ENCODE measurements at places on chromosomes 4 and X. TPM values are rescaled to one million over a fixed set of nuclear protein-coding genes. Genes with fewer than 3 reads are reported as not detected.

The CLDN34 gene
- total RNA-seq: not detected

The GK2 gene
- total RNA-seq: not detected

The CDKL2 gene
- total RNA-seq: 0.56 TPM

The CCDC110 gene
- 0.93 TPM for total RNA-seq

The ZNF157 gene
- not detected for total RNA-seq

The CXCL8 gene
- 0.40 TPM for total RNA-seq

The DRP2 gene
- total RNA-seq: not detected

The PLXNB3 gene
- total RNA-seq: 5.3 TPM

The VCX2 gene
- total RNA-seq: not detected

The SAP30 gene
- total RNA-seq: 12.1 TPM

The DCAF8L2 gene
- not detected for total RNA-seq

DNA sequence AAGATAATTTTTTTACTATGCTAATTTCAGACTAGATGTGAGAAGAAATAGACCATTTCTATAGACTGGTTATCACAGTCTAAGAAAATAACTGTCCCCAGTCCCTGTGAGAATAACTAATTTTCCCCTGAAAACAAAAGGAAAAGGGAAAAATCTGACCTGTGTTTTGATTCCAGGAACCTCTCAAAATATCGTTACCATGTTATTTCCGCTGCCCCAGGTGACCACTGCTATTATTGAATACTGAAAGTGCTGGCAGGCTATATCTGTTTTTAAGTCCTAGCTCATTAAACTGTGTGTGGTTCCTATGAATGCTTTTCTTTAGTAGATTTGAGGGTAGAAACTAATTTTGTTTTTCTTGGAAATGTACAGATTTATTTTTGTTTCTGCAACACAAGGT, 83.6 kb downstream of the GAB1 start:
- H3K4me3 ChIP-seq: no peak overlapping the region
- peaks cover 50% of the 10 kb centered on the region for H3K4me1 ChIP-seq
- DNase-seq: no peak
- H3K36me3 ChIP-seq: peaks cover 37% of the 10 kb centered on the region
- H3K27ac ChIP-seq: peak overlapping the region; percentile 33

- H3K27ac ChIP-seq: no peak overlapping the region
- no peaks in the 10 kb centered on the region for H3K4me1 ChIP-seq
- H3K27me3 ChIP-seq: no peaks in the 10 kb centered on the region
These were observed 57.1 kb downstream of the TNIP2 start for GRCh38 chr4:2698951-2699505.

DNA sequence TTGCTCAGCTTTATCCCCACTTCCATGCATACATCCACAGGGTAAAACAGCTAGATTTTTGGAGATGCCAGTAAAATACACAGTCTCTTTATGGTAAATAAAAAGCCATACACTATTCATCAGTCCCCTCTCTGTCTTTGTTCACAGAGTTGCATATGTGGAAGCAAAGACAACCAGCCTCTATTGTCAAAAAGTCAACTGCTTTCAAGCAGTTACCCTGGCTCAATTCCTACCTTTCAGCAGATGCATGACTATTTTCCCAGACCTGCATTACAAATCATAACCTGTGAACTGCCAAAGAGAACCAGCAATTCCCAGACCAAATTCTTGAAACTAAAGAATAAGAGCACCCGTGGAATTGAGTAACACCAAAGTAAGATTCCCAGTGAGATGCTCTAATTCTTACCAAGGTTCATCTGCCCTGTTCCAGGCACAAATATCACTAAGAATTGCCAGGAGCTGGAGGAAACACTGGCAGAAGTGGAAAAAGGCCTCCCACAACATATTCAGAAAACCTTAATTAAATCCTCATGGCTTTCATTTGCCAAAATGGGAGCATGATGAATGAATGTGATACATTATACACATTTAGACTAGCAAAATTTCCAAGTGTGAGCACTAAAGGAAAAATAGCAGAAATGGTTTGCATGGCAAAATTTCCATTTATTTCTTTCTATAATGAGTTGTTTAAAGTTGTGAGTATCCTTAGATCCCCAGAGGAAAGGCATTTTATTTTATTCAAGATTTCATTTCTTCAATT, 391.2 kb upstream of the ADGRL3 start:
- no peaks in the 10 kb centered on the region for H3K36me3 ChIP-seq
- H3K27ac ChIP-seq: no peak overlapping the region
- no peak overlapping the region for H3K4me3 ChIP-seq
- no peak for DNase-seq
- H3K27me3 ChIP-seq: no peaks in the 10 kb centered on the region
- H3K4me1 ChIP-seq: no peaks in the 10 kb centered on the region

DNA sequence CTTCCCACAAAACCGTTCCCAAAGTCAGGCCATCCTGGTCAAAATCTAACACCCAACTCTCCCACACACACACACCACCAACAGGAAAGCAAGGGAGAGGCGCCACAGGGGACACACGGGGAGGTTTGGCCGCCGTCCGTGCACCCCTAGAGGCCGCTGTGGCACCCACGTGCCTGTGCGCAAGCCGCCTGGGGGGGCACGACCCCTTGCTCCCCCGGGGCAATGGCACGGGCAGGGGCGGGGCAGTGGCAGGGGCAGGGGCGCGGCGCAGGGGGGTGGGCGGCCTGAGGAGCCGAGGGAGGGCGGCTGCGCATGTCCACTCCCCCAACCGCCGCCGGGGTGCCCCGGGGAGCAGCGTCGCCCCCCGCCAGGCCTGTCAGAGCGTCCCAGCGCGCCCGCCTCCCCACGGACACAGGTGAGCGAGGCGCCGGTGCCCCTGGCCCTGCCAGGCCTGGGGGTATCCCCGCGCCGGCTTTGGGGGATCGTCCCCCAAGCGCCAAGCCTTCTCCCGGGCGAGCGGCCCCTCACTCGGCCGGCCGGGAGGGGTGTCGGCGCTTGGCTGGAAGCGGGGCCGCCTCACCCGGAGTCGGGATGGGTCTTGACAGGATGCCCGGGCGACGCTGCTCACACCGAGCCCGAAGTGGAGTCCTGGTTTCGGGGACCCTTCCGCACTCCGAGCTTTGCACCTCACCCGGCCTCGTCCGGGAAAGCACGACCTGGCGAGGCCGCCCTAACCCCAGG, at the start of gene ERAS:
TSS of gene ERAS (plus strand) at position 379 of the 741 bp plus-strand sequence. CDS start 2,611 bp downstream, outside the sequence.
- H3K36me3 ChIP-seq: no peaks in the 10 kb centered on the region
- DNase-seq: no peak
- no peak within 1 kb of the TSS for H3K4me3 ChIP-seq
- no peaks in the 10 kb centered on the region for H3K4me1 ChIP-seq
- H3K27me3 ChIP-seq: peaks cover 71% of the 10 kb centered on the region

GRCh38 chrX:15319075-15319474, 3.6 kb upstream of the ASB11 start:
- DNase-seq: no peak
- H3K4me1 ChIP-seq: no peaks in the 10 kb centered on the region
- H3K4me3 ChIP-seq: no peak overlapping the region

- H3K4me1 ChIP-seq: no peaks in the 10 kb centered on the region
- no peak overlapping the region for H3K4me3 ChIP-seq
- H3K27me3 ChIP-seq: no peaks in the 10 kb centered on the region
- DNase-seq: no peak
- no peaks in the 10 kb centered on the region for H3K36me3 ChIP-seq
- no peak overlapping the region for H3K27ac ChIP-seq
These were observed 225.8 kb upstream of the TEX13C start for GRCh38 chrX:125093852-125094251.

DNA sequence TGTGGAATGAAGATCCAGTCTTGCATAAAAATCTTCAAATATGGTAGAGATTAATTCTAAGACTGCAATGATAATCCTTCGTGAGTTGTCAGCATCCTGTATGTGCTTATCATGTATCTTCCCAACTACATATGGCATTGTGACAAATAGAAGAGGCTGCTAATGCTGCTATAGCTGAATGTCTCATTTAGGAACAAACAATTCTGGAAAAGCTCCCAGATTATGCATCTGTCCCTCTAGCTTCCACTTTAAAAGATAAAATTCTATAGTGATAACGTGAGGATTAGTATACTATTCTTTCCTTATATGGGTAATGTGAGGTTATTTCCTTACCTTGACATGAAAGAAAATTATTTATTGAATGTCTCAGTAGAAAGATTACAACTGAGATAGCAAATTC, 930.9 kb downstream of the DMD start:
- no peak for DNase-seq
- H3K36me3 ChIP-seq: no peaks in the 10 kb centered on the region
- no peaks in the 10 kb centered on the region for H3K27me3 ChIP-seq
- no peaks in the 10 kb centered on the region for H3K4me1 ChIP-seq
- no peak overlapping the region for H3K4me3 ChIP-seq
- H3K27ac ChIP-seq: no peak overlapping the region

GRCh38 chr4:25172961-25173915, 13.0 kb upstream of the SEPSECS start:
- H3K4me1 ChIP-seq: peaks cover 3% of the 10 kb centered on the region
- H3K27me3 ChIP-seq: no peaks in the 10 kb centered on the region
- H3K36me3 ChIP-seq: no peaks in the 10 kb centered on the region
- DNase-seq: no peak
- H3K4me3 ChIP-seq: no peak overlapping the region
- H3K27ac ChIP-seq: peak overlapping the region; percentile 85

- no peaks in the 10 kb centered on the region for H3K27me3 ChIP-seq
- H3K36me3 ChIP-seq: no peaks in the 10 kb centered on the region
- no peak overlapping the region for H3K4me3 ChIP-seq
- no peaks in the 10 kb centered on the region for H3K4me1 ChIP-seq
- H3K27ac ChIP-seq: no peak overlapping the region
These were observed 10.7 kb downstream of the PNMA6F start for GRCh38 chrX:153310901-153311300.

GRCh38 chrX:10007621-10008020, 40.5 kb downstream of the CLDN34 start:
- peaks cover 21% of the 10 kb centered on the region for H3K4me1 ChIP-seq
- H3K4me3 ChIP-seq: no peak overlapping the region
- H3K27me3 ChIP-seq: no peaks in the 10 kb centered on the region
- H3K36me3 ChIP-seq: no peaks in the 10 kb centered on the region

DNA sequence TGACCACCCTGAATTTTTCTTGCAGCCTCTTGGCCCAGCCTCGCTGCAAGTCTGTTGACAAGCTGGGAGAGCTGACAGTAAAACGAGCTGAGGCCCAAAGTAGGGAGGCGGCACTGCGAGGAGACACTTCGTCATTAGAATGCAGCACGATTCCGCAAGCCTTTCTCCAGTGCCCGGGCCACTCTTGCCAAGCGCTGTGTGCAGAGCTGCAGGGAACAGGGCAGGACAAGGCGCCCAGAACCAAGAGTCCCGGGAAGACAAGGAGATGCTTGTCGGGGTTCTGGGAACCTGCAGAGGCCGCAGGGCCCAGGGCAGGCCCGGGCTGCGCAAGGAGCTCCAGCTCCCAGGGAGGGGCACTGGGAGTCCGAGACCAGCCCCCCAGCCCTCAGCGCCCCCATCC, 187.1 kb downstream of the BCOR start:
- no peaks in the 10 kb centered on the region for H3K27me3 ChIP-seq
- no peak for DNase-seq
- H3K4me3 ChIP-seq: no peak overlapping the region
- H3K36me3 ChIP-seq: no peaks in the 10 kb centered on the region

DNA sequence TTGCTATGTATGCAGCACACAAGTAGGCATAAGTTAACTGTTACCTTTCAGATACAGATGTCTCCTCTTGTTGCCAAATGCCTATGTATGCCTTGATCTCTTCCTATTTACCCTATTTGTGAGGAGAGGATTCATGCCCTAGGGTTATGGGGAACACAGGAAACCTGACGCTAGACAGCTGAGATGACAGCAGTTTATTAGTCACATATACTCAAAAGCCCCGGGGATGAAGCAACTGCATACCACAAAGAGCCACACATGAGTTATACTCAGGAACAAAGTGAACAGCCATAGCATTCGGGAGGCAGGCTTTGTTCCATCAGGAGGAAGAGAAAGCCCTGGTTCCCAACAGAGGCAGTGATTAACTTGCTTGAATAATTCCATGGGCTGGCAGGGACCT, 1011.7 kb upstream of the PCDH7 start:
- no peak overlapping the region for H3K27ac ChIP-seq
- H3K36me3 ChIP-seq: no peaks in the 10 kb centered on the region
- no peaks in the 10 kb centered on the region for H3K4me1 ChIP-seq
- no peak for DNase-seq
- no peak overlapping the region for H3K4me3 ChIP-seq
- H3K27me3 ChIP-seq: no peaks in the 10 kb centered on the region

- no peak for DNase-seq
- no peak overlapping the region for H3K27ac ChIP-seq
- no peak overlapping the region for H3K4me3 ChIP-seq
- no peaks in the 10 kb centered on the region for H3K27me3 ChIP-seq
- no peaks in the 10 kb centered on the region for H3K36me3 ChIP-seq
These were observed 854.5 kb upstream of the EPHA5 start for GRCh38 chr4:66524781-66525180.

- no peaks in the 10 kb centered on the region for H3K27me3 ChIP-seq
- no peaks in the 10 kb centered on the region for H3K36me3 ChIP-seq
- no peak overlapping the region for H3K4me3 ChIP-seq
- H3K4me1 ChIP-seq: peaks cover 35% of the 10 kb centered on the region
These were observed 127.6 kb upstream of the INTU start for GRCh38 chr4:127505203-127505602.

DNA sequence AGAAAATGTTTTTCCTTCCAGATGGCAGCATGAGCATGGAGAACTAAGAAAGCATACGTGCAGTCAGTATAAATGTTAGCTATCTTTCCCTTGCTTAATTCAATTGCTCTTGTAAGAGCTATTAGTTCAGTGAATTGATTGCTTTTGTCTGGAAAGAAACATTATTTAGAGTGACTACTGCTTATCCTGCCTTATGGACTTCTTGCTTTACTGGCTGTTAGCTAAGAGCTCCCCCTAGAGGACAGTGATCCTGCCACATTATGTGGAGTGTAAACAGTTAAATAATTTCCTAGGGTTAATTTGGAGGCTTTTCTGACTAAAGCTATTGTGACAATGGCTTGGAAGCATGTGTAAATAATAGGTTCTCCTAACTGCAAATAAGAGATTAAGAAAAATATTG, 1402.4 kb downstream of the FAM133A start:
- no peak overlapping the region for H3K27ac ChIP-seq
- no peaks in the 10 kb centered on the region for H3K36me3 ChIP-seq
- no peak overlapping the region for H3K4me3 ChIP-seq

Data from heart right ventricle (tissue), 16 donors.